ENCODE measurements at places on chromosomes 1 and 21.

DNA sequence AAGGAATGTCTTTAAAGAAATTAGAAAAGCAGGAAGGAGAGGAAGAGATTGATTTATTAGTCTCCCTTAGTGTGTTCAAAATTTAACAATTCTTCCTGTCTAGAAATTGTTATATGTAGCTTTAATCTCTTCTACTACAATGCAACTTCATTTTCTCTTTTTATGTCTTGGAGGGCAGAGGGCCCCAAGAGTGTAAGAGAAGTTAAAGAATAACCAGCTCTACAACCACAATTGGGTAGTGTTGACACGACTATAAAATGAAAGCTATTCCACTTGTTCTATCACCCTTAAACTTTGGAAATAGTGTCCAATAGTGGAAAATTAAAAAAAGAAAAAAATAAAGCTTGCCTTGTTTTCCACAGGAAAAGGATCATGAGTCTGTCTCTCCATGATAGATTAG is 82.6 kb upstream of the DPYD start:
- DNase-seq: no peak

DNA sequence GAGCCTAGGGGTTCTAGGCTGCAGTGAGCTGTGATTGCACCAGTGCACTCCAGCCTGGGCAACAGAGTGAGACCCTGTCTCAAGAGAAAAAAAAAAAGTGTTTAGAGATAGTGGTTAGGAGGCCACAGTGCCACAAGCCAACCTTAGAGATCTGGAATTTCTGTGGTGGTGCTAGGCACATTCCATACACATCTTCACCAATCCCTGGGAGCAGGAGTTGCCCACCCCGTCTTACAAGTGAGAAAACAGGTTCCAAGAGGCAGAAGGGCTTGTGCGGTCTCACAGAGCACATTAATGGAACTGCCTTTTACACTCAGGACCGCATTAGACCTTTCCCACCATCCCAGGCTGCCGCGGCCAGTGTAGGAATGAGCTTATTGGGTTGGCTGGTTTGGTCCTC is 93.2 kb downstream of the EPHB2 start:
- DNase-seq: no peak

- no peak for DNase-seq
Observed at GRCh38 chr1:17881761-17882160, 126.6 kb downstream of the ACTL8 start.

DNA sequence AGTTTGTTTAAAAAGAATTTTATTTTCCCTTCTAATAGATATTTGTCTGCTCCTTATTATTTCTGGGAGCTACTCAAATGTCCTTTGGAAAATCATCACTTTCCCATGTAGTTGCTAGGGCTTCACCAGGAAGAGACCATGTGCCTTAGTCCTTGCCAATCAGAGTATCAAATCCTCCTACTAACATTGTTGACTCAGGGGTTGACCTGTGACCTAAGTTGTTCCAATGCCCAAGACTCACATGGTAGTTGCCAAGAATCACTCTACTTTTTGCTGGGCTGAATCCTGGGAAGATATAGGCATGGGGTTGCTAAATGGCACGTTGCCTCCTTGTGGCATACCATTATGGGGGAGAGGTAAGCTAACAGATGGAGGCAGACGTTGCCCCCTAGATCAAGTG is 58.2 kb upstream of the FOXD3 start:
- no peak for DNase-seq

DNA sequence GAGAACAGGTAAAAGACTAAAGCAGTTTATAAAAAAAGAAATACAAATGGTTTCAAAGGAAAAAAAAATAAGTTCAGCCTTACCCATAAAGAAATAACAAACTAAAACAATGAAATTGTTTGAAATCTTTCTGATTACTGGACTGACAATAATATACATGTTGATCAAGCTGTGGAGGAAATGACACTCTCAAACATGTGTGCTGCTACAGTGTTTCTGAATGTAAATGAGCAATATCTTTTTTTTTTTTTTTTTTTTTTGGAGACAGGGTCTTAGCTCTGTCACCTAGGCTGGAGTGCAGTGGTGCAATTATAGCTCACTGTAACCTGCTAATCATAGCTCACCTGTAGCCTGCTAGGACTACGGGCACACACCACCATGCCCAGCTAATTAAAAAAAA is 6.5 kb downstream of the EPS15 start:
- DNase-seq: no peak

- no peak for DNase-seq
Observed at GRCh38 chr1:239545466-239545865, 159.1 kb downstream of the CHRM3 start.

DNA sequence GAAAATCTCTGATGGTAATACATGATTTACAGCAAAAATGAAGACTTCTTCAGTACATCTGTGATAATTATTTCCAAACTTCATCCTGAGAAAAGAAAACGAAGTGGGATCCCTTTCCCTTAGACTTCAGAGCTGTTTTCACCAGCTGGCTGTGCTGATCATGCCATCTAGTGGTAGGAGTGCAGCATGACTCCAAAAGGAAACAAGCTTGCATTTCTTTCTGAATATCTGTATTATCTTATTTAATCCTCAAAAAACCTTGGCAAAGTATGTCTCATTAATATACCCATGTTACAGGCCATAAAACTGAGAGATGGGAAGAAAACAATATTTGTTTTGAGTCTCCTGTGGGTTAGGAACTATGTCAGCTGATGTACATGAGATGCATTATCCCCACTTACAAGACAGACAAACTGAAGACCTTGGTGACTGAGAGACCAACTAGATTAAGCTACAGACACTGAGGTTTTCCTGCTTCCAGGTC is 9.8 kb upstream of the GJA8 start:
- no peak for DNase-seq

DNA sequence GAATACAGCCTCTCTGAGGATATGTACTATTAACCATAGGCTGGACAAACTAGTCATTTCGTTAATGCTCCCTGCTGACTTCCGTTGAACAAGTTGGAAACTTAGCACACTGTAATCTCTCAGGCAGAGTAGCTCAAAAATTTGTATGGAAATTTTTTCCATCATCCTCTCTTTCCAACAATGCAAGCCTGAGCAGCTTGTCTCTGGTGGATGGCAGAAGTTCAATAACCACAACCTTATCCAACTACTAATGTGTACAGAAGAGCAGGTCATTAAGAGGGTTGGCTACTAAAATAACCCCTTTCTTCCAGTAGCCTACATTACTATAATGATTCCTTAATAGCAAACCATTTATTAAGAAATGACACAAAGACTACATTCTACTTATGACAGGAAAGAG is 262.3 kb downstream of the NFIA start:
- no peak for DNase-seq

DNA sequence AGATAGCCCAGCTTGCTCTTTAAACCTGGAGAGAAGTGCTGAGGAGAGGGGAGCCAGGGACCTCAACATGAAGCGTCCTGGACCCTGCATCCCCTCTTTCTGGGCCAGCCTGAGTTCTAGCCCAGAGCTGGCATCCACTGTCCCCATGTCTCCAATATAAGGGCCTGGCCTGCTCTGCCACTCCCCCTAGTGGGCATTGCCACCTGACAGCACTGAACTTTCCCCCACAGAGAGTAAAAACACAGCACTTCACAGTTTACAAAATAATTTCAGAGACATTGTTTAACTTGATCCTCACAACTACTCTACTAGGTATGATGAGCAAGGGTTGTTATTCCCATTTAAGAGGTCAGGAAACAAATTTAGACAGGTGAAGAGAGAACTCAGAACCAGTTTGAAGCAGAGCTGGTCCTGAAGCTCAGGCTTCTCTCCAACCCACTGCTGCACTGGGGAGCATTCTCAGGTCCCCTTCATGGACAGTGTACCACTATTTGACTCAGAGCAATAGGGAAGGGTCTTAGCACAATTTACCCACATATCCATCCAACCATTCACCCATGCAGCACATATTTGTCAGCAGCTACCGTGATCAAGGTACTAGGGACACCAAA is 151.2 kb downstream of the DMRTA2 start:
- DNase-seq: no peak

DNA sequence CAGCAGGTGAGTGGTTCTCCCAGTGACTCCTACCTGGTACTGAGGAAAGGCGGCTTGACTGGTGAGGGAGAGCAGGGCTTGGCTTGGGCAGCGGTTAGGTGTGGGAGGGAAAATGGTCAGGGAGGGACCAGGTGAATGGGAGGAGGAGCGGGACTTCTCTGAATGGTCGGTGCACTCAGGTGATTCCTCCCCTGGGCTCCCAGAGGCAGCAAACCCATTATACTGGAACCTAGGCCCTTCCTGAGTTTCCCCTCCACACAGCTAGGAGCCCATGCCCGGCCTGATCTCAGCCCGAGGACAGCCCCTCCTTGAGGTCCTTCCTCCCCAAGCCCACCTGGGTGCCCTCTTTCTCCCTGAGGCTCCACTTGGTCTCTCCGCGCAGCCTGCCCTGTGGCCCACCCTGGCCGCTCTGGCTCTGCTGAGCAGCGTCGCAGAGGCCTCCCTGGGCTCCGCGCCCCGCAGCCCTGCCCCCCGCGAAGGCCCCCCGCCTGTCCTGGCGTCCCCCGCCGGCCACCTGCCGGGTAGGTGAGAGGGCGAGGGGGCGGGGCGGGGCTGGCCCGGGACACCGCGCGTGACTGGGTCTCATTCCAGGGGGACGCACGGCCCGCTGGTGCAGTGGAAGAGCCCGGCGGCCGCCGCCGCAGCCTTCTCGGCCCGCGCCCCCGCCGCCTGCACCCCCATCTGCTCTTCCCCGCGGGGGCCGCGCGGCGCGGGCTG is 2.3 kb downstream of the ARTN start:
- no peak for DNase-seq

- DNase-seq: no peak
Observed at GRCh38 chr1:224745924-224746323, 129.8 kb downstream of the CNIH3 start.

GRCh38 chr1:64581135-64581842 is 111.4 kb downstream of the CACHD1 start:
- DNase-seq: no peak

DNA sequence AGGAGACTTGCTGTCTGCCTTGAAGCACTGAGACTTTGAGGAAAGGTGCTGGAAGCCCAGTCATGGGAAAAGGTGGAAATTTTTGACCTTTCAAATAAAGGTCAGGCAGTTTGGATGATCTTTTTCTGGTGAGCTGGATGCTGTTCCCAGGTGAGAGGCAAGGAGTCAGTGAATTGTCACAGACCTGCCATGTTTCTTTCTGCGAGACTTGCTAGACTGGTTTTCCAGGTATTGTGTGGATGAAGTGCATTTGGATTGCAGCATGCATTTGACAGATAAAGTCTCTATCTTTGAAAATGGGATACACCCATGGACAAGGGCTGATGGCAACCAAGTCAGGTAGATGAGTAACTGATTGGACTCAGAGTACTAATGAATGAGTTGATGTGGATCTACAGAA is 65.7 kb upstream of the NHLH2 start:
- no peak for DNase-seq

DNA sequence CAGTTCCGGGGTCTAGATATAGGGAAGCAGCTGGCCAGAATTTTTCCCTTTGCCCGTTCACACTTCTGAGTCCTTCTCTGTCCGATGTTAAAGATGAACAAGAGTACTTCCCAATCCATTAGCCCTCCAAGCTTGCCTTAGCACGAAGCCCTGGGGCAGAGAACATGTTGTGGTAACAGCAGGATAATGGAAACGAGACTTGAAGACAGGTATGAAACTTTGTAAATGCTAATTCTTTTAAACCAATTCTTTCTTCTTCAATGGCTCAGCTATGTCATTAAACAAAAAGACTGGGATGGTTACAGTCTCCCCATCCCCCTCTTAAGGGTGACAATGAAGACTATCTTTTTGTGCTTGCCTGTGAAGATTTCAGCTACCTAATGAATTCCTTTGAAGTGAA is 218.5 kb downstream of the PLA2G4A start:
- no peak for DNase-seq

DNA sequence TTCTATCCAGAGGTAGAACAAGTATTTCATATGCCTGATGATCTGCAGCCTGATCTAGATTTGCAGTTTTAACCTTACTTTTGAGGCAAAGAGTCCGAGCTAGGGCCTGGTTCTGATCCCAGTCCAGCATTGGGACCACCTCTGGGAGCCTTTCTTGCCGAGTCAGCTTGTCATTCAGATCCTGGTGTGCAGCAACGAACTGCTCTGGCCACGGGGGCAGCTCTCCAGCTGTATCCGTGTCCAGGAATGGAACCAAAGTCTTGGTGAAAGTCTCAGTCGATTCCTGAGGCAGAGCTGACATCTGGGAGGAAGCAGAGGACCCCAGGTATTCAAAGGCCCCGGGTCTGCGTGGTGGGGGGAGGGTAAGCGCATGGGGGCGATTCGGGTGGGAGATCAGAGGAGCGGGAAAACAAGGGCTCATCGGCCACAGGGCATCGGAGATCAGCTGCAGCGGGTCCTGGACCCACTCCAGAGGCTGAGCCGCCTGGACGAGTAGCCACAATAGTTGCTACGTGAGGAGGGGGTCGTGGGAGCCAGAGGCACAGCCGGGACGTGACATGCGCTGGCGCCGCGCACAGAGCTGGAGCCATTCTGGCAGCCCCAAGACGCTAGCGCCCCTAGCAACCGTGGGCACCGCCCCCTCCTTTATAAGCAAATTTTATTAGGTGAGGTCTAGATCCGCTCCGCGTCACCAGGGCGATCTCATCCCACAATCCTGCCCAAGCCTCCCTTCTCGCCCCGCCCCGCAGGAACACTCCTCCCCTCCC is 32.4 kb upstream of the BSDC1 start:
- DNase-seq: no peak

GRCh38 chr1:174769961-174770549 is 229.7 kb upstream of the CACYBP start:
- DNase-seq: no peak

- DNase-seq: peak; percentile 87
Observed at GRCh38 chr1:3518256-3518655, 63.8 kb downstream of the ARHGEF16 start.

DNA sequence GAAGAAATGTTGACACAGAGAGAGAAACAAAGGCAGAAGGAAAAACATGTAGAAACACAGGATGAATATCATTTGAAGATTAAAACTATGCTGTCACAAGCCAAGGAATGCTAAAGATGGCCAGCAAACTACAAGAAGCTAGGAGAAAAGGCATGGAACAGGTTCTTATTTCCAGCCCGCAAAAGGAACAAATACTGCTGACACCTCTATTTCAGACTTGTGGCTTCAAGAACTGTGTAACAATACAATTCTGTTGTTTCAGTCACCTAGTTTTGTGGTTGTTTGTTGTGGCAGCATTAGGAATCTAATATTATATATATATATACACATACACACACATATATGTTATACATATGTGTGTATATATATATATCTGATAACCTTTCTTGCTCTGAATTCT is 1543.9 kb downstream of the KCNT2 start:
- DNase-seq: no peak

- peak; percentile 52 for DNase-seq
Observed at GRCh38 chr1:185401019-185401418, 84.0 kb upstream of the IVNS1ABP start.

GRCh38 chr1:3539707-3540425 is 71.4 kb downstream of the MEGF6 start:
- DNase-seq: no peak

DNA sequence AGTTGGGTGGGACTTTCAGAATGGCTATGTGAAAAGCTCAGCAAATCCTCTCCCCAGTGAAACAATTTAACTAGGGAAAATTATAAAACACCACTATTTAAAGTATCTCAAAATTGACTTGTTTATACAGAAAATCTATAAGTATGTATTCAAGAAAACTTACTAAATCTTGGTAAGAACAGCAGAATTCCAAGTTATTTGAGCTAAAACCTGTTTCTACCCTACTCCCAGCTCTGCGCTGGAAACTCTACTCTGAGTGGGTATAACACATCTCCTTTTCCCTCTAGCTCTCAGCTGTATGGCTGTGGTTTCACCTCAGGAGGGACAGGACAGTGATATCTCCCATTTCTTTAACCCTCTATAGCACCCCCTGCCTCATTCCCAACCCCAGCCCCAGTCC is 295.2 kb upstream of the POGK start:
- DNase-seq: no peak

GRCh38 chr1:246293366-246294121 is 213.5 kb downstream of the SMYD3 start:
- DNase-seq: no peak
